ENCODE measurements at places on chromosomes 4 and X.

GRCh38 chr4:30833206-30833605 lies 113.0 kb downstream of the PCDH7 start:
- no peak for DNase-seq

DNA sequence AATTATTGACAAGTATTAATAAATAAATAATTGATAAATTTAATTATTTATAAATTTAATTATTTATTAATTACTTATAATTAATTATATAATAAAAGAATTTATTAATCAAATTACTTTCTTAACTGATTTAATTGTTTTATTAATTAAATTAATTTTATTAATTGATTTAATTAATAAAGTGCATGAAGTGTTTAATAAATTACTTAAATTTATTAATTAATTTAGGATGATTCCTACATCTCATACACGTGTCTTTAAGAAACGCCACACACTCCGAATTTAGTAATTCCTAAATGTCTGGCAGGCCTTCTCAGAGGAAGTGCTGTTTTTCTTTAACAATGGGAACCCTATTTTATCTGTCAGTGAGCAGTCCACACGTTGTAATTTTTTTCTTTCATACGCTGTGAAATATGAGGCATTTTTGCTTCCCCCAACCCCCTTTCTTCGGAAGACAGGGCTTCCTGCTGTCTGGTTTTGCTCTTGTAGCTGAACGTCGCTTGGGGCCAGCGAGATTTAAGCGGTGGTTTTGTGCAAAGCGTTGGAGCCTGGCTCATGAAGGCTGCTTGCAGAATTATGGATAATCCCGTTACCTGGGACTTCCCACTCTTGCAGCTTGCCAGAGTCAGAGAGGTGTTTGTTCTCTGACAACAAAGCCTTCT lies 46.8 kb downstream of the CRLF2 start:
- DNase-seq, result no peak

- DNase-seq, result no peak
Observed at GRCh38 chrX:74451450-74452198, 30.3 kb downstream of the SLC16A2 start.

DNA sequence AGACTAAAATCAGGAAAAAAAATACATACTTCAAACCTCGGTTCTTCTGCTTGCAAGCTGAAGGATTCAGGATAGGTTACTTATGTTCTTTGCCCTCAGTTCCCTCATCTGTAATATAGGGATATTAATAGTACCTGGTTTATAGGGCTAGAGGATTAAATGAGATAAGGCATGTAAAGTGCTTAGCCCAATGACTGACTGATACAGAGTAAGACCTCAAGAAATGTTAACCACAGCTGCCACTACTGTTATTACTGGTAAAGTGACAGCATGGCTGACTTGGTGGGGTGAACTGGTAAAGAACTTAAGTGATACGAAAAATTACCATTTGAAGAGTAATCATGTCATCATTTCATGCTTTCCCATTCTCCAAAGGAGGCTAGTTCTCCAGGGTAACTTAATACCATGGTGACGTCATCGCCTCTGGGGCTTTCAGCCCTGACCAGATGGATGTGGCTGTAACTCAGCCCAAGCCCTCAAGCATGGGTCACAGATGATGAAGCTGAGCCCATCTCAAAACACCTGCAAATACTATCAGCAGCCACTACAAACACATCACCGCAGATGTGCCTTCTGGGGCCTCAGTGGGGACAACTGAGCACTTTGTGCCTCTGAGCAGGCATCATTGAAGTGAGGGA lies 44.5 kb upstream of the SCML1 start:
- no peak for DNase-seq

GRCh38 chr4:151807220-151807619 lies 46.4 kb upstream of the GATB start:
- DNase-seq, result no peak

DNA sequence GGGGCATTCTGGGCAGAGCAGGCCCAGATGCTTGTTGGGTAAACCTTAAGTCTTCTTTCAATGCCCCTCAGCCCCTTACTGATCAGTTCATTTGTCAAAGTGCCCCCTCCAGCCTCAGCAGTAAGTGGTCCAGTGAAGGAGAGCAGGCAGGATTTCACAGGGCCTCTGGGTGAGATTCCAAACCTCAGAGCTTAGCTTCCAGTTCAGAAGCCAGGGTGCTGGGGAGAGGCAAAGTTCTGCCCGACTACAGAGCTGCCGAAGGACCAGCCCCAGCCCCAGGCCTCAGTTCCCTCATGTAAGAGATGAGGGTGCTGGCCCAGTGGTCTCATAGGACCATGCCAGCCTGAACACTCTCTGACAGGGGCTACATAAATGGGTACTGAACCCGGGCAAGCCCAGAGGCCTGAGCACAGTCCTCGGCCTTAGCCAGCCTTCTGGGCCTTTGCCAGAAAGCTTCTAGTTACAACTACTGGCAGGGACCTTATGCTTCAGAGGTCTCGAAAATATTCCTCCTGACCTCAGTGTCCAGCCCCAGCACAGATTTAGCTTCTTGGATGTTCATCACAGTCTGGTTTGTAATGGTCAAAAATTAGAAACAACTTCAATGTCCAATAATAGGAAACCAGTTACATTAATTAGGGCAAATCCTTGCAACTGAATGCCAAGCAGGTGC lies 851 bp upstream of the RIPPLY1 start:
- no peak for DNase-seq

DNA sequence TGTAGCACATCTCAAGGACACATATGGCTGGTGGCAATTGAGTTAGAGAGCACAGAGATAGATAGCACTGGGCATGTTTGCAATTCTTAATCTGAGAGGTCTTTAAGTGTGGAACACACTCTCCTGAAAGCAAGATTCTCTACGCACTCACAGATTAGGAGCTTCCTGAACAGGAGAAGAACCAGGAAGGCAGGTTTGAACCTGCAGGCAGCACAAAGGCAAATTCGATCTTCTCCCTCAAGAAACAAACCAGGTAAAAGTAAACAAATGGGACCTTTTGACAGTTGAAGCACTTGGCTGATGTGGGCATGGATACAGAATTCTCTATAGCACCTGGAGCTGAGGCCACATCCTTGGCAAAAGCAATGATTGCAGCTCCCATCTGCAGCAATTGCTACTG lies 24.3 kb downstream of the HS3ST1 start:
- DNase-seq, result no peak

GRCh38 chr4:80014531-80014930 lies 58.5 kb downstream of the ANTXR2 start:
- DNase-seq, result no peak

DNA sequence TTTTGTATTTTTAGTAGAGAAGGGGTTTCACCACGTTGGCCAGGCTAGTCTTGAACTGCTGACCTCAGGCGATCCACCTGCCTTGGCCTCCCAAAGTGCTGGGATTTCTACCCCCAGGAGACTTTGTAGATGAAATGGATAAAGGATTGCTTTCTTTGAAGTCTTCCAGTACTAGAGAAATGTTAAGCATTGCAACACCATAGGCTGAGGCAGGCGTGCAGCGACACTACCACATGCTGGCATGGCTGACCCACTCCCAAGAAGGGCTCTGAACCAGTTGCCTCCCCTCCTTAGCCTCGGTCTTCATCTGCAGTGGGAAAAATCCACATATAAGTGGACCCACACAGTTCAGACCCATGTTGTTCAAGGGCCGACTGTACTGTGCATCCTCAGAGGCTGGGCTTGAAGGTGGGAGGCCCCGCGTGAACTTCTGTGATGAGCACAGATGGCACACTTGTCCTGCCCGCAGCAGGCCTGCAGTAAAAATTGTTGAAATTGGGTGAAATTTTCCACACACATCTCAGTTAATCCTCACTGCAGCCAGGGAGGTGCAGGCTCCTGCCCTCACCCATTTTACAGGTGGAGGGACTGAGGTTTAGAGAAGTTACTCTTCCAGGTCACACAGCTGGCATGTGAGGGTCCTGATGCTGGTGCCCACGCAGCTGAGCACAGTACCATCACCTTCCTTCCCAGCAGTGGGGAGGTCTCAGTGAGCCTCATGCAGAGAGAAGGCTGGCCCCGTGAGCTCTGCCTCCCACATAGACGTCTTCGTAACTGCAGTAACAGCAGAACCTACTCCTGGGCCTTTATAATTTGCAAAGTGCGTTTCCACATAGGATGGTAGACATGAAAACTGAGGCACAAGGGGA lies 35.5 kb downstream of the HTRA3 start:
- DNase-seq, result no peak

GRCh38 chr4:40170588-40170987 lies 26.2 kb upstream of the RHOH start:
- DNase-seq, result no peak

DNA sequence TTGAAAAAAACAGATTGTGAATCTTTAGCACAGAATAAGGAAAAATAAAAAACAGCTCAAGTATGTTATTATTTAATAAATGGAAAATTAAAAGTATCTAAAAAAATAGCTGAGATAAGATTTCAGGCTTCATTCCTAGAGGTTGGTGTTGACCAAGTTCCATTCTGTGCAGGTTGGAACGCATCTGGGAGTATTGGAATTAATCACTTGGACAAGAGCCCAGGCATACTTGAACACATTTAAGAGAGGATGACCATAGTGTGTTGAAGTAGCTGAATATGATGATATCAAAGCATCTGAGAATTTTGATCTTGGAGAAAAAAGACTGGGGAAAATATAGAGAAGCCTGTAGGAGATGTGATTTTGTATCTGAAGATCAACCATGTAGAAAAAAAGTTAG lies 54.6 kb upstream of the VCX start:
- DNase-seq, result no peak

- no peak for DNase-seq
Observed at GRCh38 chr4:150238591-150238990, 160.3 kb downstream of the DCLK2 start.

DNA sequence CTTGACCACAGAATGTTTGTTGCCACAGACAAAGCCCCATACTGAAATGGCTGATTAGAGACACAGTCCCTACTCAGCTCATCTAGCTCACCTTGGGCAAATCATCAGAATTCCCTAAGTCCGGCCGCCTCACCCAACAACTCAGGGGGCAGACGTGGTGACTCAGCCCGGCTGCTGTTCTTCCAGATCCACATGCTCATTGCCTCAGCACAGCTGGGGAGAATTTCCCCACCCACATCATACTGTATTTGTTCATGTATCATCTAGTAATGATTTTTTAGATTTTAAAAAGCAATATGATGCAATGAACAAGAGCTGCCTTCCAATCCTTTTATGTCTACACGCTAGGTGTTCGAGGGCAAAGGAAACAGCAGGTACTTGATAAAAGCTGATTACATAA lies 333.8 kb upstream of the TENM3 start:
- no peak for DNase-seq

DNA sequence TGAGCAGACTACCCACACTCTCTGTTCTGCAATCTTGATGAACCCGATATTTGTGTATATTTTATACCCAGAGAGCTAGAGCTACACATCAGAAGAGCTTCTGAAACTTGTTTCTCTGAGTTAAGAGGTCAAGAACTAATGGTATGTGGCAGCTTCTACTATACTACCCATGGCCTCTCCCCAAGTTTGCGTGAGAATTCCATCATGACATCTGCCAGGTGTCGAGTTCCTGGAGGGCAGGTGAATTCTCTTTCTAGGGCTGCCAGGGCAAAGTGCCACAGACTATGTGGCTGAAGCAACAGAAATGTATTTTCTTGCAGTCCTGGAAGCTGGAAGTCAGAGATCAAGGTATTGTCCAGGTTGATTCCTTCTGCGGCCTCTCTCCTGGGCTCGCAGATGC lies 4.4 kb downstream of the SORCS2 start:
- no peak for DNase-seq
